ENCODE measurements at places on chromosomes 2 and 18.

- DNase-seq: no peak
Measured at GRCh38 chr18:59898609-59899297, 1.0 kb upstream of the PMAIP1 start.

DNA sequence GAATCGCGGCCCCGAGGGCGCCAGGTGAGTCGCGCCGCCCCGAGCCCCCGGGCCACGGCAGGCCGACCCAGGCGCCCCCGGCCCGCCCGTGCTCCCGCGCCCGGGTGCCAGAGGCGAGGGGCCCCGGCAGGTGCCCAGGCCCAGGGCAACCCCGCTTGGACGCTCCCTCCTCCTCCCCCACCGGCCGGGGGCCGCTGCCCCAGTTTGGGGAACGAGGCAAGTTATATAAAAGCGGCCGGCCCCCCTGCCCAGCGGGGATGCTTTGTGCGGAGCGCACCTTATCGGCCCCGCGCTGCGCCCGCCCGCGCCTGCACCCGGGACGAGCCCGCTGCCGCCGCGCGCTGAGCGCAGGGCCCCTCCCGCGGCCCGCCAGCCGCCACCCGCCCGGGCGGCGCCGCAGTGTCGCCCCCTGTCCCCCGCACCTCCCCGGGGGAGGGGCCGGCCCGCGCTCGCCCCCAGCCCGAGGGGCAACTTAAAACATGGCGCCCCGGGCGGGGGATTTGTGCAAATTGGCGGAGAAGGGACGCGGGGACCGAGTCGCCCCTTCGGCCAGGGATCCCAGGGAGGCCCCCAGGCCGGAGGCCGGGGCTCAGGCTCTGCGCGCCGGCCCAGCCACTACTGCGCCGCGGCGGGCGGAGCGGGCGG, 639 bp downstream of the EPB41L3 start:
- peak; percentile 90 for DNase-seq

DNA sequence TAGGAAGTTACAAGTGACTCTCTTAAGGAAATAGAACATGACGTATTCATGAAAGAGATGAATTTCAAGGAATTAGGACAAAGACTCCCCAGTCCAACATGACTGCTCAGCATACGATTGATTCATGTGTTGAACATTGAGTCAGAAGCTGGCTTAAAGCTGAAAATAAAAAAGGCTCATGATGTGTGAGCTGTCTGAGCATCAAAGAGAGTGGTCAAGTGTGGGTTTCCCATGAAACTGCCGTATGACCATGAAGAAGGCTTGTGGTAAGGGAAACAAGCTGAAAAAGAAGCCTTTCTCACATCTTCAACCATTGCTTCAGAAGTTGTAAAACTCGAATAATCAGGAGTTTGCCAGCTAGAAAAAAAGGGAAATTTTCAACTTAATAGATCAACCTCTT, 201.9 kb upstream of the APCDD1 start:
- no peak for DNase-seq

GRCh38 chr18:76467371-76468190, 27.5 kb downstream of the ZNF516 start:
- no peak for DNase-seq

- DNase-seq: no peak
Measured at GRCh38 chr2:231769170-231770136, 11.6 kb downstream of the PDE6D start.

GRCh38 chr18:53796040-53796729, 428.3 kb downstream of the MBD2 start:
- DNase-seq: peak; percentile 55

DNA sequence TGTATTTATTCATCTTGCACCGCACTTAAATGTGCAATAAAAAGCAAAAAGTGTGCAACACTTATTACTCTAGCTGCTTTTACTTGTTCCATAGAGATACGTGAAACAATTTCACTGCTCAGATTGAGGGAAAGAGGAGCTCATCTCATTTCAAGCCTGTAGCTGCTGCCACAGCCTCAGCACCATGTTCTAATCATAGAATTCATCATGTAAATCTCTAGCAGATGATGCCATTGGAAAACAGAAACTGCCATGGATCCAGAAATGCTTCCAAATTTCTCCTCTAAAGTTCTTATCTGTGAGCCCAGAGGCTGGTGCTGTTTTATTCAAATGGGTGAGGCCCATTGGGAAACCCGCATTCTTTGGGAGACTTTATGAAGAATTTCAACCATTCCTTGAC, 2.0 kb downstream of the CDC42EP3 start:
- peak; percentile 6 for DNase-seq

GRCh38 chr2:54054271-54054670, 61.1 kb upstream of the ACYP2 start:
- no peak for DNase-seq

DNA sequence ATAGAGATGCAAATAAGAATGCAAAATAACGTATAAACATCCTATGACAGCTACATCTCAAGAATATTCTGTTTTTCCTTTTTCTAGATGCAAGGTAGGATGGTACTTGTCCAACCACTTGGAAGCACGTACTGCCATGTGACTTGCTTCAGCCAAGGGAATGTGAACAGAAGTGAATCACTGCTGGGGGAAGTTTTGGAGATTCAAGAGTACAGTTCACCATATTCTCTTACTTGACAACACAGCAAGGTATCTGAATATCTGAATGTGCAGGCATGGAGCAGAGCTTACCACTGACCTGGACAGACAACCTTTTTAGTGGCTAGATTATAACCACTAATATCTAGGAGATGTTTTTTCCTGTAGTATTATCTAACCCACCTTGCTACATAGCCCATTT, 53.0 kb downstream of the TRIP12 start:
- no peak for DNase-seq

- DNase-seq: peak; percentile 30
Measured at GRCh38 chr2:157840568-157841156, 35.5 kb downstream of the ACVR1 start.

DNA sequence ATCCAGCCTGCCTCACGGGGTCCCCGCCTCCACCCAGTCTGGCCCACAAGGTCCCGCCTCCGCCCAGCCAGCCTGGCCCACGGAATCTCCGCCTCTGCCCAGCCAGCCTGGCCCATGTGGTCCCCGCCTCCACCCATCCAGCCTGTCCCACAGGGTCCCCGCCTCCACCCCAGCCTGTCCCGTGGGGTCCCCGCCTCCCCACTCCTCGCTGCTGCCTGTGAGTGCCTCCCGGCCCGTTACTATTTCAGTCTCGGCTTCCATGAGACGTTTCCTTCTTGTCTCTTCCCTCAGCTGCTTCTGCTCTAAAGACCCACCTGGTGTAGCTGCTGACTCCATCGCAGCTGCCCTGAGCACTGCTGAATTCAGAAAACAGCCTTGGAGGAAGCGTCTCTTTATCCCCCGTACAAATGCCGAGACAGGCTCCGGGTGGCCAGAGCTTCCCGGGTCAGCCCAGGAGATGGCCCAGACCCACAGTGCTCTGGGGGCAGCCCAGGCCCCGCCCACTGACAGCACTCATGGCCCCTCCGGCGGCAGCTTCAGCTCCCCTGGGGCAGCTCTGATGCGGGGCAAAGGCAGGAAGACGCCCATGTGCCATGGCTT, 69.8 kb downstream of the NFATC1 start:
- DNase-seq: peak; percentile 43

DNA sequence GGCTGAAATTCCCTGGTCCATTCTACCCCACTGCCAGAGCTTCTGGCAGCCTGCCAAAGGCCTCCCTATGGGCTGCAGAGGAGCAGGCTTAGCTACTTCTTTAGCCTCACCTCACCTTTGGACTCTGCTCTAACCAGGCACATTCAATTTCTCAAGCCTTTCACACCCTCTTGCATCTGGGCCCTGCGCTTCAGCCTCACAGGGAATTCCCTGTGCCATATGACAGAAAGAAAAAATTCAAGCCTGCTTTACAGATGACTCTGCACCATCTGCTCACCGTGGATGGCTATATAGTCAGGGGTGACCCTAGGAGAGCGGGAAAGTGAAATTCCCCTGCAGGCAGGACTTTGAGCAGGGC, 62.5 kb downstream of the REEP1 start:
- peak; percentile 38 for DNase-seq

- DNase-seq: no peak
Measured at GRCh38 chr2:143762176-143762928, 633.1 kb downstream of the ARHGAP15 start.

DNA sequence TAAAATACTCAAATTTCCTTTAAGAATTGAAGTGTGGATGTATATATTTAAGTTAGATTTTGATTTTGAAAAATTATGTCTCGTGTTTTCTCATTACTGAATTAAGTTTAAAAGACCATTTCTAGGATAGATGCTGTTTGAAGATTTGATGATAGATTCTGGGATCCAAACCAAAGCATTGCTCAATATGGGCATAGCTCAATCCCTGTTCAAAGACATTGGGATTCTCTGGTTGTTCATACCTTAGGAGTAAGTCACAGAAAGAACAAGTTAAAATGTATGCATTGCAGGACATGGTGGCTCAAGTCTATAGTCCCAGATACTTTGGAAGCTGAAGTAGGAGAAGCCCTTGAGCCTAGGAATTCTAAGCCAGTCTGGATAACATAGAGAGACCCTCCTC, 622.3 kb downstream of the ADCYAP1 start:
- DNase-seq: no peak

GRCh38 chr2:231869704-231870103, 56.5 kb downstream of the NPPC start:
- no peak for DNase-seq

- DNase-seq: no peak
Measured at GRCh38 chr2:203763241-203763937, 57.0 kb downstream of the CD28 start.

- DNase-seq: no peak
Measured at GRCh38 chr2:200451511-200451910, 58.4 kb downstream of the KCTD18 start.

DNA sequence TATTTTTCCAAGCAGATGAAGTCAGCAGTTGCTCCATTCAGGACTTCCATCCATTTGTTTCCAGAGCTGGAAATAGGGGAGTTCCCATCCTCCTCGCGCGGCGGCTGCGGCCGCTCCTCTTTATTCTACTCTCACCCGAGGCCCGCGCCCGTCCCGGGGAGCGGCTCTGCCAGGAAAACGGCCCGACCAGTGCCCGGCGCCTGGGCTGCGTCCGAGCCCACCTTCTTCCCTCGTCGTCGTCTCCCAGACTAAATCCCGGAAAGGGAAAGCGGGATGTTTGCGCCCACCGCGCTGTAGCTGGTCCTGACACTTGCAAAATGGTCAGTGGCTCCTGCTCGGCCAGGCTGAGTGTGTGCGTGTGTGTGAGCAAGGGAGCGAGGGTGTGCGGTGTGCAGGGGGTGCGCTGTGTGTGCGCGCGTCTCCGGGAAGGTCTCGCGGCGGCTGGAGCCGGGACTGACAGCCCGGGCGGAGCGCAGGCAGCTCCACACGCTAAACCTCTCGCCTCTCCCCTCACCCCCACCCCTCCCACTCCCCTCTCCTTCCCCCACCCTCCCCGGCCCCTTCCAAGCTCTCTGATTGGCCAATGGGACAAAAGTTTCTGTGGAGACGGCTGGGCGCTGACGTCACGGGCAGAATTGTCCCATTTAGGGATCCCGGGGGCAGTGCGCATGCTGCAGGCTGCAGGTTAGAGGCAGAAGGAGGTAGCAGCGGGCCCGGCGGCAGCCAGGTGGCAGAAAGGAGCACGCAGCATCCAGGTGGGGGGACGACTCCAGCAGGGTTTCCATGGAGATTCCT, at the start of gene NOL4:
TSS of gene NOL4 (minus strand) at position 491 of the 795 bp plus-strand sequence. CDS start 1,660 bp downstream, outside the sequence.
- DNase-seq: peak; percentile 100

DNA sequence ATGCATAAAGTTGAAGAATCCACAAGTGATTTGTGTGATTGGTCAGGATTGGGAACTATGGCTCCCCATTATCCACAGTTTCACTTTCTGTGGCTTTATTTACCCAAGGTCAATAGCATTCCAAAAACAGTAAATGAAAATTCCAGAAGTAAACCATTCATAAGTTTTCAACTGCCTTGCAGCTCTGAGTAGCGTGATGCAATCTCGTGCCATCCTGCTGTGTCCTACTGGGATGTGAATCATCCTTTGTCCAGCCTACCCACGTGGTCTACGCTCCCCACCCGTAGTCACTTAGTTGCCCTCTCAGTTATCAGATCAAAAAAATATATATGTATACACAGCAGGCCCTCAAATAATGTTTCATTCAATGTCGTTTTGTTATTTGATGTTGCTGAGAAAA, 89.0 kb upstream of the DLGAP1 start:
- DNase-seq: peak; percentile 48

DNA sequence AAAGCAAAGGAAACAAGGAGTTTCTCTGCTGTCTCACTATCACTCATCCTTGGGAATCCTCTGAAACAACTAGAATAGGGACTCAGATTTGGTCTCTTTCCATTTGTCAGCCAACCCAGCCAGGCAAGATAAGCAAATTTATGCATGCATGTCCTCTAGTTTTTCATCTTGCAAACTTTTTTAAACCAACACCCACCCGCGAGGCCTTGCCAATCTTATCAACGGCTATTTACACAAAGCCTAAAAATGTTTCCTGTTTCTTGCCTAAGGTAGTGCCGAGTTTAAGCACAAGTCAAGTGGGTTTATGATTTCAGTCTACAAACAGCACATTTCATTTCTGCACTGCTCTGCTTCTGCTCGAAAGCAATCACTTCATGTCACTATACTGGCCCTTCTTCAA, 240.9 kb downstream of the STK39 start:
- DNase-seq: no peak

GRCh38 chr2:100409461-100409860, 8.0 kb downstream of the CHST10 start:
- DNase-seq: no peak

DNA sequence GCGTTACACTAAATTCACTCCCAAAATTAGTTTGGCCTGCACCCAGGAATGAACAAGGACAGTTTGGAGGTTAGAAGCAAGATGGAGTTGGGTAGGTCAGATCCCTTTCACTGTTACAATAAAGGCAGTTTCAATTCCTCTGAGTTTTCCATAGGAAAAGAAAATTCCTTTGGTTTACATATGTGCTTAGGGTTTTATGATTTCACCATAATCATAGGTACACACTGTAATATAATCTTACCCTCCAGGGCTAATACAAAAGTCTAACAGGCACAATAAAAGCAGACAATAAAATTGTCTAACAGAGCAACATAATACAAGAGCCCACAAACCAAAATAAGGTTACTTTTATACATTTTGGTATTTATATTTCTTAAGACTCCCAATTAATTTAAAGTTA, 391.5 kb upstream of the KCNJ3 start:
- peak; percentile 4 for DNase-seq

- DNase-seq: peak; percentile 26
Measured at GRCh38 chr18:3604498-3605408, 154.8 kb downstream of the TGIF1 start.

DNA sequence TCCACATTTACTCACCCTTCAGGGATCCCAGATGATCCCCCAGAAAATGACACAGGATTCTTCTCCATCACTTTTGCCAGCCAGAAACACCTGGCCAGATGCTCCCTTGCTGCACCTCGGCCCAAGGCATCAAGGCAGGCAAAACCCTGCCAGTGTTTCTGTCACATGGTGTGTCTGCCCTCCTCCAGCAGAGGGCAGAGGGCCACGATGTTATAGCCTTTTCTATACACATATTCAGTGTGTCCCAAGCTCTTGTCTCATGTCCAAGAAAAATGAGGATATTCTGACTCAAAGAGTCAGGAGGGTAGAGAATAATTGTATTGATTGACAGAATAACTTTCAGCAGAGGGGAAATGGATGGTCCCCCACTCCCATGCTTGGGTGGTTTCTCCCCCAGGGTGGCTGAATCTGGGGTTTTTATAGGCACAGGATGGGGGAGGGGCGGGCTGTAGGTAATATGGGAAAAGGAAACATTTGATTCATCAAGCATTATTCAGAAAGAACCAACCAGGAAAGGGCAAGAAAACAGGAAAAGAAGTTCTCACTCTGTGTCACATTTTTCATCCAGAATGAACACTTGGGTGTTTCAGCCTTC, 933.9 kb downstream of the TRIB2 start:
- peak; percentile 0 for DNase-seq

- peak; percentile 65 for DNase-seq
Measured at GRCh38 chr2:72695676-72696075, 130.2 kb downstream of the EXOC6B start.

GRCh38 chr2:150346806-150347205, 140.7 kb downstream of the RND3 start:
- no peak for DNase-seq

Measured in NCI-H69 (cell line).